Choroid plexus epithelial cell (primary cell): ENCODE measurements at places on chromosomes 16 and 17.

- no peak for DNase-seq
Measured at GRCh38 chr16:886084-886543, 84.7 kb downstream of the LMF1 start.

- no peak for DNase-seq
Measured at GRCh38 chr17:63686138-63686685, 13.7 kb downstream of the LIMD2 start.

GRCh38 chr17:75445296-75445695 lies 11.1 kb upstream of the TMEM94 start:
- DNase-seq, result no peak

DNA sequence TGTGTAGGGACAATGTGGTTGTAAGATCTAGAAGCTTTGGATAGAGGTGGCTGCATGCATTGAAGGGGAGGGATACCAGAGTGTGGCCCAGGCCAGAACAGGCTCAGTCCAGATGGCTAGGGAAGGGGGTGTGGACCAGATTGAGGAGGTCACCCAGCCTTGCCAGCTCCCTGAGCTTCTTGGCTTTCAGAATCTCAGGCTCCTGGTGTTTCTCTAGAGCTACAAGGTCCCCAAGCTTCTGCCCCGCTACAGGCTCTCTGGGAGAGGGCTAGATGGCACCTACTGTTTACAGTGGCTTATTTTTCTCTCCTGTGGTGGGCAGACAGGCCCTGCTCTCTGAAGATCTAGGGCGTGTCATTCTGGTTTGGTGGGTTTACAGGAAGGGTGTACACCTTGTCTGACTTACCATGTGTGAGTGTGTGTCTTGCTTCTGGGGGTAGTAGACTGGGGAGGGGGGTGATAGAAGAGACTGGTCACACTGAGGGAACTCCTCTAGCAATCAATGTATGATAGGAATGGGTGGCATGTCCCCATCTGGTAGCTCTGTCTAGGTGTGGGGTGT lies 1.1 kb downstream of the RARA start:
- no peak for DNase-seq

GRCh38 chr16:5911241-5911640 lies 813.6 kb upstream of the EEF2KMT start:
- no peak for DNase-seq
